Testis (tissue), 5 donors: ENCODE measurements at places on chromosomes 4 and X. TPM values are rescaled to one million over a fixed set of nuclear protein-coding genes. Genes with fewer than 3 reads are reported as not detected.

DNA sequence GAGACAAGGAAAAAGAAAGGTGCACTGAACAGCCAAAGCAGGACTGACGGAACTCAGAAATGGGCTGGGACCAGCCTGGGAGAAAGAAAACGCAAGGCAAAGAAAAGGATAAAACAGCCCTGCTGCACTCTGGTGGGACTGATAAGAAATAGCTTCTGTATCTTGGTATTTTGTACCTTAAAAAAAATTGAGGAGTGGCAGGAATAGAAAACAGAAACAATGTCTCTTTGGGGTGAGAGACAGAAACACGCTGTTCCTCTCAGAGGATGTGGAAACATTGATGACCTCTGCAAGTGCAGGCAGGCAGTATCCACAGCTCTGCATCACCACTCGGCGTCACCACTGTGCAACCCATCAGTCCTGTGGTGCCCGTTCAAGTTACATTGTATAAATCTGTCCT is 152.5 kb upstream of the SPRY1 start:
- peak; percentile 91 for DNase-seq

DNA sequence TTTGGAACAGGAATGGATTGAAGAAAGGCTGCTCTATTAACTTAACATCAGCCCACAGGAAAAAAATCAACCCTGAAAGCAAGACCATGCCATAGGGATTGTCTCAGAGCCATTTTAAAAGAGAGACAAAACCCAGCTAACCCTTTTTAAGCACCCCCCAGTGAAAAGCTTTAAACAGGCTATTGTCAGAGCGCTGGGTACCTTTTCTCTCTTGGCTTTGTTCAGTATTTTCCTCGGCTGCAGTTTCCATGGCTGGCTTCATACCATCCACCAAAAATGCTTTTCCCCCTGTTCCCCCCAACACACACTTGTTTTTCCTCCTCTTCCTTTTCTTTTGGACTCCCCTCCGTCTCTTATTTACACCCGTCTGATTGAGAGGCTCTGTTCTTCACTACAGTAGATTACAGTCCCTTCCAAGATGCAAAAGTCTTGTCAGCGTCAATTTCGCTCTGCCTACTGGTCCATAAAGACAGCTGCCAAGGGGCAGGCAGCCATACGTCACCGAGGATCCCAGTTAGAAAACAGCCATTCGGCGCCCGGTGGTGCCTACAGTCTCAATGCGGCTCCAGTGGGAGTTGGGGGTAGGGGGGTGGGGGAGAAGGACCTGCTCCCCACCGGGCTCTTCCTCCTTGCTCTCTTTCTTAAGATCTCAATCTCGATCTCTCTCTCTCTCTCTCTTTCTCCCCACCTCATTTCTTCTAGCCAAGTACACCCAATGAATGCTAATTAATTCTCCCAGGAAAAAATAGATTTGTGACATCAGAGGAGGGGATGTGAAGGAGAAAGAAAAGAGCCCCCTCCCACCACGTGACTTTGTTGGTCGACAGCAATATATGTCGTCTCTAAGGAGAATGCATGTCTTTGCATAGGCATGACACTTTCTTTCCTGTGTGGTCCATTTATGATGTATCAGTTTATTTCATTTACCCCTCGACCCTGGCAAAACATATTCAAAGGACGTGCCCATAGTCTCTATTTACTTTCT is at the start of gene GPM6B:
Gene GPM6B (minus strand): TSS at position 451 of the 985 bp plus-strand sequence. CDS start 189 bp downstream, at position 262.
- no peak for DNase-seq

GRCh38 chr4:7414046-7414445 is 20.7 kb downstream of the PSAPL1 start:
- peak; percentile 6 for DNase-seq

DNA sequence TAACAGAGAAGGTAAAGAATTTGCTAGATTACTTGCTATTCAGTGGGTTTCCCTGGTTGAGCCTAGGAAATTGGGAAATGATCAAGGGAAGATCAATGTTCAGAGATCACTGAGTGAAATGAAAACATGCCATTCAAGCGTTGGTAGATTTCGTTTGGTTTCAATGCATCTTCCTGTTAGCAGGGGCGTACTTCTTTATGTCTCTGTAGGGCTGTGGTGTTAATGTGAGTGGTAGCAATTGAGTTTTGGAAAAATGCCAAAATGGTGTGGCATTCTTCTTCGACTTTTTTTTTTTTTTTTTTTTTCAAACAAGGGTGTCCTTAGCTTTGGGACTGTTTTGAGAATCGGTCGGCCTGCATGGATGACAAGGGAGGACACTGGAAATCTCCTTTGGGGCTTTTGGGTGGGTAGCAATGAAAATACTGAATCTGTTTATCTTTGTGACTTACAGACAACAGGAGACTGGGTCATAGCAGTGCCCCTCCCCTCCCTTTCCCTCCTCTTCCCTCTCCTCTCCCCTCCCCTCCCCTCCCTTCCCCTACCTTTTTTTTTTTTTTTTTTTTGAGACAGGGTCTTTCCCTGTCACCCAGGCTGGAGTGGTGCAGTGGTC is 50.4 kb downstream of the SPRY1 start:
- no peak for DNase-seq

DNA sequence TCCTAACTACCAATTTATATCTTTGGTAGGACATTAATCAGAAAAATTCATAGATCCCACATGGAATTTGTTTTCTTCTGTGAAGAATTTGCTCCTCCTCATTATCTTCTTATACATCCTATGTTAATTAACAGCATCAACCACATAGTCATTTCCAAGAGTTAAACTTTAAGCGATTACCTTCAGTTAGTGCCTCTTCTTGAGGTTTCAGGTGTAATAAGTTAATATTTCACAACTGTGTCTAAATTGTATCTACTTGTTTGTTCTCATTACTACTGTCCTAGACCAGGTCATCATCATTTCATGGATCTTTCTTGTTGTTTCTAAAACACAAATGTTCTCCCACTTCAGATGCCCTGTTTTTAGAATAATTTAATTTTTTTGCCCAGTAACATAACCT is 457.9 kb downstream of the FAT4 start:
- DNase-seq: no peak

- DNase-seq: no peak
These were observed 50.3 kb downstream of the DKK2 start for GRCh38 chr4:106985830-106986229.

DNA sequence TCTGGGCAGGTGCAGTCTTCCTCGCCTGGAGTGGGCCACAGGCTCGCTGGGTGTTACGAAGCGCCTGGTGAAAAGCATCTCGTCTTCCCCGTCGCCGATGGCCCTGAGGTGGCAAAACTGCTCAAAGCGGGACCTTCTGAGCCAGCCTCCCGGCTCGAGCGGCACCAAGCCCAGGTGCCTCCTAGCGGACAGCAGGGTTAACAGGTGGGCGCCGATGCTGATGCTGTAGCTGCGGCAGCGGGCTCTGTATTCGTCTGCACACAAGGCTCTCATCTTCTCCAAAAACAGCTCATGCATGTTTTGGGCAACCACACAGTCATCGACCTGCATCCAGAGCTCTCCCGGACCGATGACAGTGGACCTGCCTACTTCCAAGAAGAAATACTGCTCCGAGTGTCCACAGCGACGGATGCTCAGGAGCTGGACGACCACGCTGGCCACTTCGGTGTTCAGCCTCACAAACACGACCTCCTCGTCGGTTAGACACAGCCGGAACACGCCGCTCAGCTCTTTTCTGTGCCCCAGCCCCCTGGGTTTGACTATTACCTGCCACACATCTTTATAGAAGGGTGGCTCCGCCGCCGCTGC is 1.2 kb downstream of the IRS4 start:
- DNase-seq: no peak

GRCh38 chr4:168751263-168752225 is 254.7 kb downstream of the PALLD start:
- DNase-seq: no peak

- peak; percentile 53 for DNase-seq
These were observed 10.7 kb upstream of the HCCS start for GRCh38 chrX:11100281-11101035.

- no peak for DNase-seq
These were observed 204.2 kb upstream of the IL15 start for GRCh38 chr4:141432000-141432712.

DNA sequence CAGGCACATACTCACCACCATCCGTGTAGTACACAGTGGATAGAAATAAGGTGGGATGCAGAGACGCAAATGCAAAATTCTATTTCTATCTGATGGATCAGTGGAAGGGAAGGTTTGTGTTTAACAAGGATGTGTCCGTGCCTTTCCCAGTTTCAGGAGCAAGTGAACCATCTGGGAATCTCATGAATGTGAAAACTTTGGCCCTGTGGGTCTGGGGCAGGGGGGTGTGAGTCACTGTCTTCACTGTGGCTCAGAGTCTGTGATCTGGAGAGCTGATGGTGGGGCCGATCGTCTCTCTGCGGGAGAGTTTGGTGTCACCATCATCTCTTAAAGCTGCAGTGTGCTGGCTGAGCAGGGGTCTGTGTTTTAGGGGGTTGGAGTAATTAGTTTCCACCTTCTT is 179.3 kb upstream of the STS start:
- no peak for DNase-seq

GRCh38 chr4:182222766-182223165 is 20.4 kb upstream of the TENM3 start:
- DNase-seq: no peak

DNA sequence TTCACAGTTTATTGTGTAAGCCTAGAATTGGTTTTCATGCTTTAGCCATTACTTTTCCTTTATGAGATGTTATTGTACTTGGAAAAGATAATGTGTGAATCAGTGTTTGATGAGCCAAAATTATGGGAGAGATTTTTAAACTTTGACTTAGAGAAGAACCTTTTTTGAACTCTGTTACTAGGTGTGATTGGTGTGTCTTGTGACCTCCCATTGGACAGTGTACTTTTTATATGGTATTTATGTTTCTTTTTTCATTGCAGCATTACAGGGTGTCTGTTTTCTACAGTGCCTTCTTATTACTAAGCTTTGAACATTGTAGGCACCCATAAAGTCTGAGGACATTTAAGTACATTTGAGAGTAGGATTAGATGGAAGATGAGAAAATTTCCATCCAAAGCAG is 91.1 kb downstream of the SLC4A4 start:
- no peak for DNase-seq

DNA sequence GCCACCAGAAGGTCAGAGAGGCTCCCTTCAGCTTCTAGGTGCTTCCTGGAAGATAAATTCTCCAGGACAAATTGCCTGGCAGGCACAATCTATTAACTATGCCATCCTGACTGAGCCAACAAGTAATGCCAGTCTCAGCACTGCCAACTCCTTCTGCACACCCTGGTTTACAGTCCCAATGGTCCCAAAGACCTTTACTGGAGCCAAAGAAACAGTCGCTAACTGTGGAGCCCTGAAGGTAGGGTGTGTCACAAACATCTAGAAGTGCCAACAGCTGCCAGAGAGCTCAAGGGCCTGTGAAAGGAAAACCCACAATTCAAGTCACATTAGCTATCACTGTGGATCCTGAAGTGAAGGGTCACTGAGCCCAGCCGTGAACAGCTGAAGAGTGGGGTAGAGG is 34.9 kb upstream of the CITED1 start:
- DNase-seq: no peak

DNA sequence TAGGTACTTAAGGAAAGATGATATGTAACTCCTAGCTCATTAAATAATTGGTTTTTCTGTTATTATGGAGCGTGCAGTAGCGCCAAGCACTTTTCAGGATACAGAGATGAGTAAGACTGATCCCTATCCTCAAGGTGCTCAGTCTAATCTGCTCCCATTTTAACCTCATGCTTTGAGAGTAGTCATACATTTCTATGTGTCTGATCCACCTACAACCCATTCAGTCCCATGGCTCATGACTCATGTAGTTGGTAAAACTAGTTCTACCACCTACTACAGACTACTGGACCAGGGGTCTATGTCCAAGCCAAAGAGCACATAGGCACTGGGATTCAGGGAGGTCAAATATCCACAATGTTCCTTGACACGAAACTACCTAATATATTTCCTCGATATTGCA is 60.8 kb downstream of the TMEM154 start:
- DNase-seq: no peak

- no peak for DNase-seq
These were observed 3.9 kb downstream of the RNF128 start for GRCh38 chrX:106730401-106730800.

DNA sequence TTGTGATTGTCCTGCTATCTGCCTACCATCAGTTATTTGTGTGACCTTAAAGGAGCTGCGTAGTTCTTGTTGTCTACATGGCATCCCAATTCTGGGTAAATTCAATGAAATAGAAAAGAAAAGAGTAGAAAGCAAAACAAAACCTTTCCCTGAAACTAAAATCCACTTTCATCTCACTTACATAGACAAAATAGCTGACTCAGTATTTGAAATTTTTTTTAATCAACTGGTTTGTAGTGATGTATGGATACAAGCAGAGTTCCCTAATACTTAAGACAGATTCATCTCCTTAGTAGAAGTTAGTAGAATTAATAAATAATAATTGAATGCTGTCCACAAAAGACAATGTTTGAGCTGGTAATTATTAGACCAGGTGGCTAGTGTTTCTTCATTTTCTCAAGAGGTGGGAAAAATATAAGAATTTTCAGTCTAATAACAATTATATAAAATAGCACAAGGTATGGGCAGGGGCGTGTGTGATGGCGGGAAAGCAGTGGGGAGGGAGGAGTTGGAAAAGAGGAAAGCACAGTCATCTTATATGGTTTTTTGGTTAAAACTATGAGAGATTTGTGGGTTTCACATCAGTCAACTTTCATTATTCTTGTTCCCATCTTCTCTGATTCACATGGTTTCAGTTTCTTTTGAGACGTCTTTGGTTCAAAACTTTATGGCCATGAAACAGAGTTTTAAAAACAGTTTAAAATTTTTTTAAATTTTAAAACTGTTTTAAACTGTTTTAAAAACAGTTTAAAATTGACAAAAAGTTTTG is 275.2 kb downstream of the SPRY1 start:
- DNase-seq: no peak

DNA sequence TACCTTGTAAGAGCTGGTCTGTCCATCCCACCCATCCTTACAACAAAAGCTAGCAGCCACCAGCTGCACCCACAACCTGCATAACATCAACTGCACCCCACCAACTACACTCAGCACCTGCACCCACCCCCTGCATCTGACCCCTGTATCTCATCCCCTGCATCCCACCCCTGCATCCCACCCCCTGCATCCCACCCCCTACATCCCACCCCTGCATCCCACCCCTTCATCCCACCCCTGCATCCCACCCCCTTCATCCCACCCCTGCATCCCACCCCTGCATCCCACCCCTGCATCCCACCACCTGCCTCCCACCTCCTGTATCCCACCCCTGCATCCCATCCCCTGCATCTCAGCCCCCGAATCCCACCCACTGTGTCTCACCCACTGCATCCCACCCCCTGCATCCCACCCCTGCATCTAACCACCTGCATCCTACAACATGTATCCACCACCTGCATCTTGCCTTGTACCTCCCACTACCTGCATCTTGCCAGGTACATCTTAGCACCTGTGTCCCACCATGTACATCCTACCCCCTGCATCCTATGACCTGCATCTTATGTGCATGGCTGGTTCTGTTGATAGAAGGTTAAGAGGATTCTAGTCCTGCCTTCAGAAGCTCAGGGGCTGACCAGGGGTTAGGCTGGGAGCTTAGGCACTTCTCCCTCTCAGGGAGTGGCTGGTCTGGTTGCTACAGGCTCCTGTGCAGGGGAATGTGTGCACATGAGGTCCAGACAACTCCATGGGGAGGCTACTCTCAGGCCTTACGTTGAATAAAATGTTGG is 9.4 kb downstream of the TMEM271 start:
- DNase-seq: no peak

Gene DAPP1
- 1.1 TPM for total RNA-seq

Gene RASSF6
- 0.08 TPM for total RNA-seq

Gene GATA1
- 0.24 TPM for total RNA-seq

Gene SSX2
- 5.6 TPM for total RNA-seq

Gene ZCCHC13
- 30.3 TPM for total RNA-seq

Gene IRS4
- 0.31 TPM for total RNA-seq

Gene SLC7A11
- total RNA-seq: 1.5 TPM

Gene IL15
- 1.5 TPM for total RNA-seq

Gene MAGEA3
- total RNA-seq: 16.0 TPM

Gene DRP2
- 1.7 TPM for total RNA-seq

Gene PPARGC1A
- total RNA-seq: 33.0 TPM
